ENCODE measurements at places on chromosomes 12 and 14.

DNA sequence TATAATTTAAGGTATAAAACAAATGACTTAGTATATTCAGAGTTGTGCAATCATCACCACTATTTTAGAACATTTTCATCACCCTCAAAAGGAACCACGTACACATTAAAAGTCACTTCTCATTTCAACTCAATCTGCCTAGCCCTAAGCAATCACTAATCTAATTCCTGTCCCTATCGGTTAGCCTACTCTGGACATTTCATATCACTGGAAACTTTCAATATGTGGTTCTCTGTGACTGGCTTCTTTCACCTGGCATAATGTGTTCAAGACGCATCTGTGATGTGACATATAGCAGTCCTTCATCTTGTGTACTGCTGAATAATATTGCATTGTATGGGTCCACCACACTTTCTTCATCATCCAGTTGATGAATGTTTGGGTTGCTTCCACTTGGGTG is 15.4 kb upstream of the PIWIL1 start:
- no peak for DNase-seq

- DNase-seq = peak; percentile 79
Observed at GRCh38 chr12:58530742-58531062, 389.6 kb downstream of the LRIG3 start.

DNA sequence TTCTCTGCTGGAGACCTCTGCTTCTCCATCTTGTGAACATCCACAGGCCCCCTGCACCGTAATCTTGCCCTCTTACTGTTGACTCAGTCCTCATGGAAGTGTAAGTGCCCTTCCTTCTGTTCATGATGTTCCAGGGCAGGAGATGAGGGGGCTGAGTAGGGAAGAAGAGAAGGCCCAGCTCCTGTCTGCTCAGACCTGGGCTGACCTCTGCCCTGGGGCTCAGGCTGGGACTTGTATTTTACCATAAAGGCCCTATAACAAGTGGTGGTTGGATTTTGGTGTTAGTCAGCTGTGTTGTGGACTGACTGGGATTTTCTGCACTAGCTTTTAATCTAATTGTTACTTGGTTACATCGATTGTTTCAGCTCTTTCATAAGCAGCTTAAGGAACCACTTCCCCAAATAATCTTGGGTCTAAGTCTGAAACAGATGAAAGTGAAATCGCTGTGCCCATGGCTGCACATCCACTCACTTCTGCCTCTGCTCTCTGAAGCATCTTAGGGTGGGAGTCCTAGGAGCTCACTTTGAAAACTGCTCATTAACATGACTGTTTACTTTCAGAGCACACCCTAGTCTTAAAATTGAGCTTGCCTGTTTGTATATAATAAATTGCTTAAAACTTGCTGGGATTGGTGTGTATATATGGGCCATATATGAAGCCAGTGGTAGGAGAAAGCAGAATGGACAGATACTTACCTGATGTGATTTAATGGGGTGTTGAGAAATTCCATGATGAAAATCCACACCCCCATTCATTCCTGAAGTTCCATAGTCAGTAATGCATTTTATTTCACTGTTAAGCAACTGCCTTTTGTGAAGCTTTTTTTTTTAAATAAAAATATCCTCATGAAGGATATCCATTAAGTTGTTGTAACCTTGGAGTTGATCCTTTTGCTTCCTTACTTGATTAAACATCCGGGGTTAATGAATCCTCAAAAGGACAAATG is 17.7 kb downstream of the C12orf71 start:
- DNase-seq = no peak

GRCh38 chr14:103127861-103128598 is 4.8 kb downstream of the TNFAIP2 start:
- DNase-seq = no peak

DNA sequence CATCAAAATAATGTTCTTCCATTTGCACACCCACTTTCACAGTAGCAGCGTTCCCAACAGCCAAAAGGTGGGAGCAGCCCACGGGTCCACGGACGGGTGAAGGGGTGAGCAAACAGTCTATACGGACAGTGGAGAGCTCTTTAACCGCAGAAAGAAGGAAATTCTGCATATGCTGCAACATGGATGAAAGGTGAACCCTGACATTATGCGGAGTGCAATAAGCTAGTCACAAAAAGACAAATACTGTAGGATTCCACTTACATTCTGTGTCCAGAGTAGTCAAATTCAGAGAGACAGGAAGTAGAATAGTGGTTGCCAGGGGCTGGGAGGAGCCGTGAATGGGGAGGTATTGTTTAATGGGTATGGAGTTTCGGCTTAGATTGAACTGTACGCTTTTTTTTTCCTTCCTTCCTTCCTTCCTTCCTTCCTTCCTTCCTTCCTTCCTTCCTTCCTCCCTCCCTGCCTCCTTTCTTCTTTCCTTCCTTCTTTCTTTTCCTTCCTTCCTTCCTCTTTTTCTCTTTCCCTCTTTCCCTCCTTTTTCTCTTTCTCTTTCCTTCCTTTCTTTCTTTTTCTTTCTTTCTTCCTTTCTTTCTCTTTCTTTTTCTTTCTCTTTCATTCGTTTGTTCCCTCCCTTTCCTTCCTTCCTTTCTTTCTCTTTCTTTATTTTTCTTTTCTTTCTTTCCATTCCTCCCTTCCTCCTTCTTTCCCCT is 15.8 kb upstream of the ANKRD9 start:
- DNase-seq = peak; percentile 30

- DNase-seq = no peak
Observed at GRCh38 chr12:77932216-77932615, 101.5 kb downstream of the NAV3 start.

DNA sequence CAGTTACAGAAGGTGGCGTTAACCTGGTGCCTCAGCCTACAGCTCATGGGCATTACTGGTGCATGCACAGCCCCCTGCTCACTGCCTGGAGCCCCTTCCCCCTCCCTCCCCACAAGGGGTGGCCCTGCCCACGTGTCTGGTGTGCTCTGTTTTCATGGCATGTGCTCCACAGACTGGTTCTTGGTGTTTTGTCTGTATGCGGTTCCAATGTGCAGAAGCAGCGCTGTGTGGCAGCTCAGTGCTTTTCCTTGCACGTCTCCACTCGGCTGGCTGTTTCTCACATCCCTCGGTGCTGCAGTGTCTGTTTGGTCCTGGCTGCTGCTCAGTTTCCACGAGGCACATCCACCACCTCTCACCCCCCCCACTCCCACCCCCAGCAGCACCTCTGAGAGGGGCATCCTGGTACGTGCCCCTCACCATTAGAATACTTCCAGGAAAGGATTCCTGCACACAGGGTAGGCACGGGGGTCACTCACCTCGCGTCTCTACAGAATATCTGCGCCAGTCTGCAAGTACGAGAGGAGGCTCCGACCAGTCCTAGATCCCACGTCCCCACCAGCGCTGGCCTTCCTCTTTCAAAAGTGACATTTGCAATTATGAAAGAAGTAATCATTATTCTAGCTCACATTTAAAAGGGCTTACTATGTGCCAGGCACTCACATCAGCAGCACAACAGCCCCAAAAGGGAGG is 27.1 kb downstream of the DIO3 start:
- DNase-seq = no peak

DNA sequence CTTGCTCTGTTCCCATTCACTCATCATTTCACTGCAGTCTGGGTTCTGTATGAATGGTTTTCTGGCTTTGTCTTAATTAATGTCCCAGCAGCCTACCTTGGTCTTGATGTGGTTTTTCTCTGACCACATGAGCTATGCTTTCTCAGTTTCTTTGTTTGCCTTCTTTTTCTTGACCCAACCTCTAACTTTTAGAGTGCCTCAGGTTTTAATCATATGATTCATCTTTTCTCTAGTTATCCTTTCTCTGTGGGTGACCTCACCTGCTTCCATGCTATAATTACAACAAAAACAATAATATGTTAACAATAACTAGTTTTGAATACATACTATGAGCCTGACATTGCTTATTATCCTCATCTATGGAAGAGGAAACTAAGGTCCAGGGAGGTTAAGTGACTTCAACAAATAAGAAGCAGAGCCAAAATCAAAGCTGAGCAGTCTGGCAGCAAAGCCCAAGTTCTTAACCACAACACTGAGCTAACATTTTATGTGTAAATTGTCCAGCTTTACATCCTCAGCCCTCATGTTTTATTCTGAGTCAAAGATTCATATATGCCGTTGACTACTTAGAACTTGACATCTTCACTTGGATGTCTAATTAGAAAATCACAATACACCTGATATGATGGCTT is 4.7 kb upstream of the EPYC start:
- DNase-seq = no peak

GRCh38 chr14:62081951-62082350 is 319.7 kb downstream of the SNAPC1 start:
- no peak for DNase-seq

GRCh38 chr14:93712079-93712837 is 76.0 kb downstream of the PRIMA1 start:
- no peak for DNase-seq

DNA sequence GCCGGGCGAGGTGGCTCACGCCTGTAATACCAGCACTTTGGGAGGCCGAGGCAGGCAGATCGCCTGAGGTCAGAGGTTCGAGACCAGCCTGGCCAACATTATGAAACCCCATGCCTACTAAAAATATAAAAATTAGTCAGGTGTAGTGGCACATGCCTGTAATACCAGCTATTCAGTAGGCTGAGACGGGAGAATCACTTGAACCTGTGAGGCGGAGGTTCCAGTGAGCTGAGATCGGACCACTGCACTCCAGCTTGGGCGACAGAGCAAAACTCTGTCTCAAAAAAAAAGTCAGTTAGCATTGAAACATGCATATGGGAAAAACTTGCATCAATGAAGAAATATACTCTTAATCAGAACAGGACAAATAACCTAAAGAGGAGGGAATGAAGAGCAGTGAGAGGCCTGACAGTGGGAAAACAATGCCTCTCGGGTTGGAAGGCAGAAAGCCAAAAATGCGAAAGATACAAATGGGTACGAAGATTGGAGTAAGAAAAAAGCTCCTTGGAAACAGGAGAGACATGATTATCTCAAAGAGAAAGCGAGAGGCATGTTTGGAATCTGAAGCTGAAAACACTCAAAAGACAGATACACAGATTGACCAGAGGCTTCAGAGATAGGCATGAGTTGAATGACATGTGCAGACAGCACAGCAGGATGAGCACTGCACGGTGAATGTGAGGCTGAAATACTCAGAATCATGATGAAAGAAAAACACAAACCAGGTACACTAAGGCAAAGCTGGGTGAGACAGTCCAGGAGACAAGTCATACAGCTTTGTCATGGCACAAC is 30.6 kb downstream of the RESF1 start:
- no peak for DNase-seq

- no peak for DNase-seq
Observed at GRCh38 chr14:37428954-37429353, 166.1 kb downstream of the FOXA1 start.

- peak; percentile 84 for DNase-seq
Observed at GRCh38 chr14:59275668-59276067, 87.2 kb downstream of the DAAM1 start.

- DNase-seq = no peak
Observed at GRCh38 chr14:74144789-74145188, 60.0 kb downstream of the LIN52 start.

DNA sequence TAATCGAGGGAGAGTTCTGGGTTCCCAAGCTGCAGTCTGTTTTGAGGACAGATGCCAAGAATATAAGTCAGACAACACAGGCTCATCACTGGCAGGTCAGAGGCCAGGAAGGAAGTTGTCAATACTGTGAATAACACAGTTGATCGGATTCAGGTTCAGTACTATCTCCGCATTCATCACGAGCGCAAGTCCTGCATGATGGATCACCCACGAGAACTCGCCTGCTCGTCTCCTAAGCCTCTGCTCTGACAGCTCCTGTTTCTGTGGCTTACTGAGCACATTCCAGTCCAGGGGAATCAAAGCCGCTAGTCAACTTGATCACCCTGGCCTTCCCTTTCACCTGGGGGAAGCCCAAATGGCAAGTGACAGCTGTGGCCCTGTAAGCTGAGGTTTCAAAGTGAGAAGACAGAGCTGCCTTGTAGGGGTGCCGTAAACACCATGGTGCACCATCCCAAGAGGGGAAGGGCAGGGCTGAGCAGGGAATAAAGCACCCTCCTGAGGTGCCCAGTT is 60.1 kb upstream of the DICER1 start:
- DNase-seq = no peak

Data from fibroblast of skin of left quadriceps (primary cell).